Fibroblast of the aortic adventitia (primary cell): ENCODE measurements at places on chromosomes 7 and 10. TPM values are rescaled to one million over a fixed set of nuclear protein-coding genes. Genes with fewer than 3 reads are reported as not detected.

DNA sequence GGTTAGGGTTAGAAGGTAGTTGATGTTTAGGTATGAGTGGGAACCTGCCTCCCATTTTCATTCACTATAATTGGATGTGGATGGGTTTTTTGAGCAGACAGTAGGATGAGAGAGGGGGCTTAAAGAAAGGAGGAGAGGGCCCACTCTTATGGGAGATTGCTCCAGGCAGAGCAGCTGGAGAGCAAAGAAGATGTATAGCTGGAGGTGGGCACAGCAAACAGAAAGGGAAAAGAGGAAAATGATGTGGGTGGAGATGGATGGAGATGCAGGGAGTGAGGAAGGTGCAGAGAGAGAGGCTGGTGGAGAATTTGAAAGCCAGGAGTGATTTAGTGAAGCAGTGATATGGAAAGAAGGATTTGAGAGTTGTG lies 29.9 kb downstream of the LSMEM1 start:
- no peak for DNase-seq

DNA sequence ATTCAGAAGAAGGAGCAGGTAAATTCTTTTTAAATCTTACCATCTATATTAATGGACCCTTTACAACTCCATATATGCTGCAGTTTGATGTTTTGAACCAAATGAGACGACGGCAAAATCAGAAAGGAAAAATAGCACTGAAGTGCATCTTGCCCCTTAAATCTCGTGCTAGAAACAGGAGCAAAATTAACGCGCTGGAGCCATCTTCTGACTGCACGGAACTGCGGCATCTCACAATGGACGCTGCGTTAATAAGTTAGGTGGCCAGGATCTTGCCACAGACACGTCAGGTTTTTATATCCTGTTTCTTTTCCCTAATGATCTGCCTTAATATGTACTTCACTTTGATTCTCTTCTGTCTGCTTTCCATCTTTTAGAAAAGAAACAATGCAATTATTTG lies 354.5 kb downstream of the TFEC start:
- DNase-seq, result peak; percentile 79

DNA sequence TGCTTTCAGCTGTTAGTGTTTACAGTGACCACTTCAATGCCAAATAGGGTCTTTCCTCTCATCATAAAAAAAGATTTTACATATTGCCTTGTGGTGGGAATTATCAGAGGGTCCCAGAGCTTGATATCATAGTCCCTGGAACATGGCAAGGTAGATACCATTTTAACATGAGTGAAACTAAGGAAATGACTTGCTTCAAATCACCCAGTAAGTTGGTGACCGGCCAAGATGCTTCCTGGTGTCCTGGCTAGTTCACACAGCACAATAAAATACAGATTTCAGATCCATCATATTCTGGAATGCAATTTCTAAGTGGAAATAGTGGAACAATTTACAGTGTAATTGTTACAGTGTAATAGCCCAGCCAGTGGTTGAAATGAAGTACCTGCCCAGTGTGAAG lies 36.6 kb downstream of the CNNM1 start:
- no peak for DNase-seq

DNA sequence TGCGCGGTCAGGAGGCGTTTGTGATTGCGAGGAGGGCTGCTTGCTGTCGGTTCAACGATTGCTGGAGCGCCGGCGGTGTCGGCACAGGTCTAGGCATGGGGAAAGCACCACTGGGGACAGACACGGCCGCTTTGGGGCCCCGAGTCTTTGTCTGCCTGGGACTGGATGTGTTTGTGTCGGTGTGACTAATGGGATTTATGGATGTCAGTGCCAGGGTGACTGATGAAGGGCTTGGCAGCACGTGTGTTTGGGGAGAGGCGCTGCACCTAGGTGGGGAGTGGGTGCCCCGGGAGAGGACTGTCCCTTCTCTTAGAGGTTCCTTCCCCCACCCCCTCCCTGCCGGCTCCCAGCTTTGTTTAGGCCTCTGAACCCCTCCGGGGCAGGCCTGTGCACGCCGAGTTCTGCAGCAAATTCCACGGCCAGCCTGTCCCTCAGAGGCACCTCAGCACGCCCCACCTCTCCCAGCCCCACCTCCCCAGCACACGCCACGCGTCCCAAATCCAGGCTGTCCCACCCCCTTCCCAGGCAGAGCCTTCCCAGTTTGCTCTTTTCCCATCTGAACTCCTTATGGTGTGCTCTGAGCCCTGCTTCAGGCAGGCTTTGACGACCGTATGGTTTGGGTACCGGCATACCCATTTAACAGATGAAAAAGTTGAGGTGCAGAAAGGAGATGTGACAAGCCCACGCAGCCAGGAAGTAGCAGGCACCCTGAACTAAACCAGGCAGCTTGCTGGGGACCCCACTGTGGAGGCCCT lies 6.4 kb upstream of the TNRC18 start:
- peak; percentile 68 for DNase-seq

DNA sequence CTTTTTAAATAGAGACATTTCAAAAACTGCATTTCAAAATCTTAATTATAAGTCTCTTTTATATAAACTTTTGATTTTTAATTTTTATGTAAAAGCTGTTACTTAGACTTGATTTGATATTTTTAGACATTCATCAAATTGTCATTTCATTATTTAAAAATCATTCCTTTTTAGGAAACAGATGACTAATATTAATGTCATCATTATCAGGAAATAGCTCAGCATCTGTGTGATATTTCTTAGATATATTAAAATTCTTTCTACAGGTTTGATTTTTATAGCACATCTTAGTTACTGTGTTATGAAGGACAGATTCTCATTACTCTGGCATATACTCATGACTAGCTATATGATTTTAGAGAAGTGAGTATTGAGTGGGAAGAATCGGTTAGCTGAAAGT lies 17.2 kb downstream of the RUNDC3B start:
- DNase-seq, result no peak

- DNase-seq, result no peak
Measured at GRCh38 chr7:27078616-27079233, 17.1 kb downstream of the HOXA1 start.

DNA sequence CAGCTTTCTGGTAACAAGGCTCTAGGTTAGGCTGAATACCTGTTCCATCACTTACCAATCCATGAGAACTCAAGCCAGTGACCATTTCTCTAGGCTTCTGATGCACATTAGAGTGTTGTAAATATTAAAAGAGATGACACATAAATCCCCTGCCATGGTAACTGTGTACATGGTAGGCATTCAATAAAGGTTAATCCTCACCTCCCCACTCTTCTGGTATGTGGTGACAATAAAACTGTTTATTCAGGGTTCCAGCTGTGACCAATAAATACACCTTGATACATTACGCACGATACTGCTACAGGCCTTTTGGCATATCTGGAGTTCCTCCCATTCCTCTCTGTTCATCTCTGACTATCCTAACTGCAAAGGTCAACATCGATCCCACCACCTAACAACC lies 171.9 kb downstream of the SRPK2 start:
- DNase-seq, result no peak

DNA sequence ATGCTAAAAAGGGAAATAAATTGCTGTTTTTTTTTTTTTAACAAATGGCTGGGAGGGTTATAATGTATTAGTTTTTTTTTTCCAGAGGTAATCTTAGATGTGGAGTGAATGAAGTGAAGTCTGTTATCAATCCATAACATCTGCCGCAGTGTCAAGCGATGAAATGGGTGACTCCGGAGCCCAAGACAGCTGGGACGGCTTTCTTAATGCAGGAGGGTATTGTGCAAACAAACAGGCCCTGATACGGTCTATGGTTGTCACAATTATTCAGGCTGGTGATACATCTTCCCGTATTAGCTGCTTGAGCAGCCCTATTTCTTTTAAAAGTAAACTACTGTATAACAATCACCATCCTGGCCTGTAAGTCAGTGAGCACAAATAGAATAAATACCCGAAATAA lies 1231.2 kb downstream of the GATA3 start:
- no peak for DNase-seq

DNA sequence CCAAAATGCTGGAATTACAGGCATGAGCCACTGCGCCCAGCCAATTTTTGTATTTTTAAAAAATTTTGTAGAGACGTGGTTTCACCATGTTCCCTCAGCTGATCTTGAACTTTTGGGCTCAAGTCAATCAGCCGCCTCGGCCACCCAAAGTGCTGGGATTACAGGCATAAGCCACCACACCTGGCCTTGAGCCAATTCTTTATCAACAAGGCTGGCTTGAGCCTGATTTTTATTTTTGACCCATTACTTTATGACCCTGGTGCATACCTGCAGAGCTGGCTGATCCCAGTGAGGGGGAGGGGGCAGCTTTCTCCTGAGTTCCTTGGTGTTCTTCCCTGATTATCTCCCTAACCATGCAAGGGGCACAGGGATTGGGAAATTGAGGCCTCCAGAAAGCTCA lies 15.8 kb upstream of the CPA1 start:
- no peak for DNase-seq

DNA sequence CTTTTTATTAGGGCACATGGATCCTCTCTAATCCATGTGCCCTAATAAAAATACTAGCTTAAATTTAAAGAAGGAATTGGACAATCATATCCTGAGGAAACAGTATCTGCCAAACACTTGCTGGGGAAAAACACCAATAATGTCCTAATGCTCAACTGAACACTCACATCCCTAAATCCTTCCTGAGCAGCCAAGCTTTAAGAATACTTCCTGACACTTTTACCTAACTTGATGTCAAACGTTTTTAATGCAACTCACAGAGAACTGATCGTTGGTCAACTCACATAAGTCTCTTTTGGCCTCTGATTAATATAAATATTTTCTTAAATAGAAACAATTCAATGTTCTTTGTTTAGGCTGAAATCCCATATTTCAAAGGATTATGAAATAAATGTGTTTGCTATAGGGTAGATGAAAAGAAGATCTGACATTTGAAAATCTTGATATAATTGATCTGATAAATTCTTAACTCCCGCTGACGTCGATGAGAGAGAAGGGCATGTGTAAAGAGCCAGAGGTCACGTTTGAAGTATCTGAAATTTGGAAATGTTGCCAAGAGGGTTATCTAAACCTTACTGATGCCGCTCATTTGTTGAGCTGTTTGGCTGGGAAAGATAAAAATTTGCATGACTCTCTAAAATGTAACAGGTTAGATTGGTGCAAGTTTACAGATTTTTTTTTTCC lies 122.8 kb upstream of the RHOBTB1 start:
- peak; percentile 10 for DNase-seq

GRCh38 chr10:4046712-4047354 lies 261.8 kb upstream of the KLF6 start:
- peak; percentile 62 for DNase-seq

DNA sequence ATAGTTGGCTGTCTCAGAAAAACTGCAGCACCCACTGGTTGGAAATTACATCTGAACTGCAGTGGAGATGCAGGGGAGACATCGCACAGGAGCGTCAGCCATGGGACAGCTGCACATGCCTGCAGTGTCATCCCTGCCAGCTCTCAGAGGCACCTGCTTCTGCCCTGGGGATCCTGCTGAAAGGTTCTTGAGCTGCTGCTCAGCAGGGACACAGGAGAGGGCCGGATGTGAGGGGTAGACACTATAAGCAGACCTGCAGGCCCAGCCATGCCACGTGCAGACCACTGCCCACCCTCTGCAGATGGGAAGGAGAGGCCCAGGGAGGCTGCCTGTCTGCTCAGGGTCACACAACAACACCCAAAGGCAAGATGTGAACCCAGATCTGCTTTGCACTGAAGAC lies 601.4 kb downstream of the DNAJB6 start:
- no peak for DNase-seq

DNA sequence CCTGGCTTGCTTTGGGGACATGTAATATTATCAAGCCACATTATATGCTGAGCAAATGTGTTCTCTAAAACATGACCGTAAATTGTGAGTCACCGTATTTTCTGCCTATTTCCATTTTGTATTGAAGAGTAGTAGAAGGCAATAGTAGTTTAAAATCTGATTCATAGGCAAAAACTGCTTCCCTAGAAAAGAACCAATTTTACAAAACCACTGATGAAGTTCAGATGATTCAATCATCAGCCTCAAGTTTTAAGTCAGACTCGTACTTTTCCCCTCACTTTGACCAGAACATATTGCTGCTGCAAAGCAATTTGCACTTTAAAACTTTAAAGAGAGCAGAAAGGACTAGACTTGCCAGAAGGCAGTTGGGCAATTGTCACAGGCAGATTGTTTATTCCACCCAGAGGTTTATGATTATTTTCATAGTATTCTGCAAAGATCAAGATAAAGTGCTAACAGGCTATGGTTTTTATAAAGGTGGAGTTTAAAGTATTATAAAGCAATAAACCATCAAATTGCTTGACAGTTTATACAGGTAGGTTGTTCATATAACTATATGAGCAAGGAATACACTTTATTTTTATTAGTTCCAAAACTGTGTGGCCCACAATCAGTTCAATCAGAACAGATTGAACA lies 168.2 kb downstream of the ETV1 start:
- DNase-seq, result peak; percentile 32

GRCh38 chr7:157688533-157689268 lies 351.9 kb downstream of the DNAJB6 start:
- DNase-seq, result no peak

DNA sequence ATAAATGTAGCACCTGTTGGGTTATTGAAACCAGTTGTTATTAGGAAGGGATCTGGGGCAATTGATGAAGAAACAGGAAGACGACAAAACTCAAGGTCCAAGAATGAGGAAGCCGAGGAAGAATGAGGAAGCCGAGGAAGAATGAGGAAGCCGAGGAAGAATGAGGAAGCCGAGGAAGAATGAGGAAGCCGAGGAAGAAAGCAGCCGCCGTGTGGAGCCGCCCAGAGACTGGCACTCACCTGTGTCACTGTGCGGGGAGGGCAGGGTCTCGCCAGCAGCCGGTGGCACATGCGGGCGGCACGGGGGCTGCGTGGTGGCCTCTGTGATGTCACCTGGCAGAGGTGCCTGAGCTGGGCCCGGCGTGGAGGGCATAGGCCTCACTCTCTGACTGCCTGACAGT lies 71.1 kb upstream of the CFAP46 start:
- DNase-seq, result no peak

DNA sequence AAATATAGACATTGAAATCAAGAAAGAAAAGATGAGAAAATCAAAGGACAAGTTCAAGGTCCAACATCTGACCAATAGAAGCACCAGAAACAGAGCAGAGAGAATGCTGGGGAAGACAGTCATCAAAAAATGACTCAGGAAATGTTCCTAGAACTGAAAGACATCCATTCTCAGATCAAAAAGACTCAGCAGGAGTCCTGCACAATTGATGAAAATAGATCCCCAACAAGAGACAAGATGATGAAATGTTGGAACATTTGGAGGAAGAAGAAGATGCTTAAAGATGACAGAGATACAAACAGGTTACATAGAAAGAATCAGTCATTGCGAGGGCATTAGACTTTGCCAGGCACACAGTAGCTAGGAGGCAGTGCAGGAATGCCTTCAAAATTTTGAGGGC lies 30.0 kb upstream of the EIF5AL1 start:
- DNase-seq, result no peak

- DNase-seq, result no peak
Measured at GRCh38 chr10:14350006-14350405, 19.3 kb upstream of the FRMD4A start.

GRCh38 chr7:123492485-123492884 lies 41.9 kb downstream of the IQUB start:
- no peak for DNase-seq

Gene TCERG1L
- total RNA-seq, result not detected in 2 replicates

Gene BICC1
- 123 and 177 TPM in 2 replicates for total RNA-seq

Gene STK31
- 0.09 and 0.33 TPM in 2 replicates for total RNA-seq

Gene EXOC6
- total RNA-seq, result 1.1 and 16.5 TPM in 2 replicates

Gene HOXA10
- 0.08 TPM in 1 of 2 replicates, not detected in the other for total RNA-seq

Gene OR9A2
- not detected in 2 replicates for total RNA-seq

Gene NAT16
- total RNA-seq, result not detected in 2 replicates

Gene PON1
- total RNA-seq, result not detected in 2 replicates
